ENCODE measurements at places on chromosomes 12 and 14.

GRCh38 chr14:40292664-40293063, 860.4 kb upstream of the FBXO33 start:
- no peak for DNase-seq

GRCh38 chr14:69048456-69048855, 69.4 kb upstream of the ACTN1 start:
- DNase-seq: peak; percentile 53

- no peak for DNase-seq
These were observed 16.5 kb downstream of the PTGES3 start for GRCh38 chr12:56671608-56672007.

DNA sequence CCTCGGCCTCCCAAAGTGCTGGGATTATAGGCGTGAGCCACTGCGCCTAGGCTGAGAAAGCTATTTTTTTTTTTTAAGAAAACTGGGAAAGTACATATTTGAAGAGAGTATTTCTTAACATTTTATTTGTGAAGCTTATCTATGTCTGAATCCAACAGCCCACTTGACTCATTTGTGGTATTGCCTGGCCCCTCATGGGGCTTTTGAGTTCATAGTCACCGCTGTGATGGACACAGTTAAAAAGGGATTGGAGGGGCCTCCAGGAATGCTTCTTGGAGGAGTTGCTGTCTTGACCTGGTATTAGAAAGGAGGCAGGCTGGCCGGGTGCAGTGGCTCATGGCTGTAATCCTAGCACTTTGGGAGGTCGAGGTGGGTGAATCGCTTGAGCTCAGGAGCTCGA, 26.5 kb downstream of the BCL7A start:
- no peak for DNase-seq

GRCh38 chr12:132307976-132308852, 21.2 kb downstream of the GALNT9 start:
- no peak for DNase-seq

- no peak for DNase-seq
These were observed 54.3 kb downstream of the NINJ2 start for GRCh38 chr12:608921-609320.

- no peak for DNase-seq
These were observed 156.3 kb upstream of the LRIG3 start for GRCh38 chr12:59076622-59077021.

- no peak for DNase-seq
These were observed 75.9 kb upstream of the RERGL start for GRCh38 chr12:18165889-18166288.

- no peak for DNase-seq
These were observed 5.4 kb upstream of the DCP1B start for GRCh38 chr12:2009623-2010022.

DNA sequence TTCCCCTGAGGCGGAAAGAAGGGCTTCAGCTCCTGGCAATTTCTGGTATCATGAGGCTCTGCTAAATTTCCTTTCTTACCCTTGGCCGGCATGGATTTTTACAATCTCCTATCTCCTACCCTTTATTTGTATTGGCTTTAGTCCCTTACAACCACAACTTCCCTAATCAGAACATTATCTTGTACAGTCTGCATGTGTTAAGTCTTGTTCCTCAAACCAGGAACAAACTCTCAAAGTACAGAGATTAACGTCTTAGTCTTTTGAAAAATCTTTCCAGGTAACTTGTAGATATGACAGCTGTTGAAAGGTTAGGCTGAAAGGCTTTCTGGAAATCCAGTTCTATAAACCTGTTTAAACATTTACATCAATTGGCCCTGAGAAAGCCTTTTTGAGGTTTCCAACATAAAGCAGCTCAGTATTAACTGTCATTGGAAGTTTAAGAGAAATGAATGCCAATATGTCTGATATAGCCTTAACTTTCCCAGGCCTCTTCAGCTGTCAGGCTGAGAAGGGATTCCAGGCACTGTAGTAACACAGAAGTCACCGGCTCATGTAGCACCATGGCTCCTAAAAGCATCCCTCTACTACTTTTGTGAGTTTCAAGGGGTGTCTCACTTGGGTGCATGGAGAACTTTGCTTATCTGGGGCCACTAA, 360.5 kb downstream of the FUT8 start:
- DNase-seq: no peak

DNA sequence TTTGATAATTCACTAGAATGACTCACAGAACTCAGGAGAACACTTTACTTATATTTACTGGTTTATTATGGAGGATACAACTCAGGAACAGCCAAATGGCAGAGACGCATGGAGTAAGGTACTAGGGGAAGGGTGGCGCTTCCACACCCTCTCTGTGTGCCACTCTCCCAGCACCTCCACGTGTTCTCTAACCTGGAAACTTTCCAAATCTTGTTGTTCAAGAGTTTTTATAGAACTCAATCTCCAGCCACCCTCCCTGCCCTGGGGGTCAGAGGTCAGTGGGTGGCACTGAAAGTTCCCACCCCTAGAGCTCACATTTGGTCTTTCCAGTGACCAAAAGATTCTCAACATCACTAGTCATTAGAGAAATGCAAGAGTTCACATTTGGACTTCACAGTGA, 13.2 kb downstream of the TRIM9 start:
- DNase-seq: no peak

GRCh38 chr12:132827763-132828703, 636 bp downstream of the GOLGA3 start:
- peak; percentile 80 for DNase-seq

DNA sequence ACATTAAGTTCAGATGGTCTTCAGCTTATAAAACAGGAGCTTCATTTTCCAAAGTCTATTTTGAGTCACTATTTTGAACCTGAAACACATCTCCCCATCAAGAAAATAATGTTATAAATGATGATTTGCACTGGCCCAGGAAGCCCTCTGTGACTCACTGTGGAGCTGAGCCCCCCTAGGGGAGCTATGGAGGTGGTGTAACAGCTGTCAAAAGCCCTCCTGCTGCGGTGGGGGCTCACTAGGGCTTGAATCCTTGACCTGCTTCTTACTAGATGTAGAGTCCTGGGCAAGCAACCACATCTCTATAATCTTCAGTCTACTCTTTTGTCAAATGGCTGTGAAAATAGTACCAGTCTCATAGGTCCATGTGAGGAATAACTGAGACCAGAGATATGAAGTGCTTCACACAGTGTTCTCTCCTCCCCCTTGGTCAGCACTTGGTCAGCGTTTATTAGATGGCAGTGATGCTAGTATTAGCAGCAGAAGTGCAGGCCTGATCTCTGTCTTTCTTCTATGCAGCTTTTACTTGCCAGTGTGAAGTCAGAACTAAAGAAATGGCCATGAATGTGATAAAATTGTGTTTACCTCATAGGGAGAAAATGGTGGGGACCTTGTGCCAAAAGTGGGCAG, 83.4 kb downstream of the RTN1 start:
- no peak for DNase-seq

DNA sequence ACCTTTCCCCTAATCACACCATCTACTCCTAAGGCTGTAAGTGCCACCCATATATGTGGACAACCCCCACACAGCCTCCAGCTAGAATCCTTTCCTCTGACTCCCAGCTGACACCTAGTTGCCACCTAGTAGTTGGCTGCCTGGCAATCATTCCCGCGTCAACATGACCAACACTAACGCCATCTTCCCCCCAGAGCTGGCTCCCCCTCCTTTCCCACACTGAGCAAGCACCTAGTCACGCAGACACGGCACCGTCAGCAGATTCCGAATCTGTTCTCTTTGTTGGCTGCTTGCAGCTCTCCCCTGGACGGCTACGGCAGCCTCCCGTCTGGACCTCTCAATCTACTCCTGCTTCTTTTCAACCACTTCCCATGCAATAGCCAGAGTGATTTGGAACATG, 27.7 kb downstream of the UBR7 start:
- peak; percentile 91 for DNase-seq

GRCh38 chr14:90274808-90275457, 18.6 kb downstream of the PSMC1 start:
- peak; percentile 27 for DNase-seq

DNA sequence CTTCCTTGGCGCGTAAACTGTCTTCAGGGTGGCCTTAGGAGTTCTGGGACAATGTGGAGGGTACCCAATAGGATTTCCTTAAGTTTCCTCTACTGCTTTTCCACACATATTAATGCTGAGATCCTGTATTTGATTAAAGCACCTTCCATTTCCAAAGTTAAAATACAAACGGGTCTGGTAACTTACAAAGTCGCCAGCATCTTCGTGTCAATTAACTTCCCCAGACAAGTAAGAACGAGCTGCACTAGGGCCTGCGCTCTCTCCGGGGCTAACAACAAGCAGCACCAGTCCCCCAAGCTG, 130.9 kb downstream of the NDUFA12 start:
- DNase-seq: no peak

DNA sequence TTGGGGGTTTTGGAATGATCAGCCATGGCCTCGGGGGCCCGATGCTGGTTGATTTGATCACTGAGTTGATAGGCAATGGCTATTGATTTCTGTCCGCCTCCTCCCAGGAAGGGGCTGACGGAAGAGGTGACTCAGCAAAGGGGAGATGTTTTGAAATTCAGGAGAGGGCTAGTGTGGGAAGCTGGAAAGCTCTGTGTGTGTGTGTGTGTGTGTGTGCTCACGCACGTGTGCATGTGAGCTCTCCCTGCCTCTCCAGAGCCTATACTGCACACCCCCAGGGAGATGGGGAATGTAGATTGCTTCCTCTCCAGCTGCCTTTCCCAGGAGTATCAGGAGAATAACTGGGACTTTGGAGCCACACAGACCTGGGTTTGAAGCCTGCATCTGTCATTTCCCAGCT, 184.9 kb upstream of the MYL2 start:
- DNase-seq: no peak

GRCh38 chr12:96769400-96769799, 137.7 kb upstream of the NEDD1 start:
- DNase-seq: no peak

DNA sequence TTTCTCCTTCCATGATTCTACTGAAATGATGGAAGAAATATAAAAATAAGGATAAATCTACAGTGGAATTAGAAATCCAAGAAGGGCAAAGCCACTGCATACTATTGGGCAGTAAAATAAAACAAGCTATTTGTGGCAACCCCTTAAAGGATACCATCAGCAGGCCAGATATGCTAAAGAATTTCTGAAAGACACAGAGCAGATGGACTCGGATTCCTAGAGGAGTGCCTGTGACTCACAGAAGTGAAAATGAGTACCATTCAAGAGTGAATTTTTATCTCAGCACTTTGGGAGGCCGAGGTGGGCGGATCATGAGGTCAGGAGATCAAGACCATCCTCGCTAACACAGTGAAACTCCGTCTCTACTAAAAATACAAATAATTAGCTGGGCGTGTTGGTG, 318.1 kb downstream of the LRIG3 start:
- DNase-seq: no peak

DNA sequence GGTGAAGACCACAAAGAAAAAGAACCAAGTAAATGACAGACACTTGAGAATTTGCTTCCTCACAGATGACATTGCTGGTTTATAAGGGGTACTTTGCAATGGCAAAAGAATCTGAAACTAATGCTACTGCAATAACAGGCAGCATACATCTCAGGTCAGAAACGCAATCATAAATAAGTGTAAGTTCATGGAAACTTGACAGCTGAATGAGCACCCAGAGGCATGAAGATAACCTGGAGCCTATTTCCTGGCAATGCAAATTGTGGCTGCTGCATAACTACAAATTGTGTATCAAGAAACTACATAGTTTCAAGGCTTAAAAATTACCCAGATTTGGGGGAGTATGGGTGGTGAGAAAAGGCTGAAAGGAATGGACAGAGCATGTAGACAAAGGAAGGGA, 8.5 kb upstream of the MYO1A start:
- DNase-seq: no peak

GRCh38 chr12:75767957-75768356, 256.5 kb upstream of the KRR1 start:
- DNase-seq: no peak

DNA sequence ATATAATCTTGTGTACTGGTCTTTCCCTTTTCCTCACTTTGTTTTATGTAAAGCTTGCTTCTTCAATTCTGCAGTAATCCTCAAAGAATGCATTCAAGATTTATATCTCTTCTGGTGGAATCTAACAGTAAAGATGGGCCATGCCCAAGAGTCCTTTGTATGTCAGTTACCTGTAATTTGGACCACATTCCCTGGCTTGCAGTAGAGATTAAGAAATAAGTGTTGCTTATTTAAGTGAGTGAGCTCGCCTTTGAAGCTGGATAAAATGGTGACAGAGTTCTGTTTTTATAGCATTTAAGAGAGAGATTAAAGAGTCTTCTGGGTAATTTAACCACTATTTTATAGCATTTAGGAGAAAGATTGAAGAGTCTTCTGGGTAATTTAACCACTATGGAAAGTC, 262.1 kb upstream of the ATP2B1 start:
- DNase-seq: no peak

GRCh38 chr12:49543914-49544815, 5.3 kb downstream of the KCNH3 start:
- DNase-seq: no peak

DNA sequence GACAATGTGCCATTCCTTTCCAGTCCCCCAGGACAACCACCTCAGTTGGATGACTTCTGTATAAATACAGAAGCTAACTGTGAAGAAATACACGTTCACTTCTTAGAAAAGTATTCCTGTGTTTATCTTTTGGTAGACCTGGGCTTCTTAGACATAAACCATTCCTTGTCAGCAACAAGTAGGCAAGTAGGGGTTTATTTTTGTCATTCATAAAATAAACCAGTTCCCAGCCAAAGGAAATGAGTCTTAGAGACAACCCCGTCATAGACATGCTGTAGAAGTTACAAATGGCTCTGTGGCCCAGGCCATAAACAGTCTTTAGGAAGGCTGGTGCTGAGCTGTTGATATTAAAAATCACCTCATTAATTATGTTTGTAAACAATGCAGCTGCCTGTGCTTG, 243.2 kb downstream of the SPTSSA start:
- DNase-seq: no peak

- peak; percentile 73 for DNase-seq
These were observed 54.2 kb upstream of the CERS5 start for GRCh38 chr12:50221228-50222008.

GRCh38 chr14:53850714-53851296, 105.8 kb downstream of the BMP4 start:
- peak; percentile 87 for DNase-seq

GRCh38 chr14:70658899-70659298, 17.2 kb downstream of the TTC9 start:
- no peak for DNase-seq

DNA sequence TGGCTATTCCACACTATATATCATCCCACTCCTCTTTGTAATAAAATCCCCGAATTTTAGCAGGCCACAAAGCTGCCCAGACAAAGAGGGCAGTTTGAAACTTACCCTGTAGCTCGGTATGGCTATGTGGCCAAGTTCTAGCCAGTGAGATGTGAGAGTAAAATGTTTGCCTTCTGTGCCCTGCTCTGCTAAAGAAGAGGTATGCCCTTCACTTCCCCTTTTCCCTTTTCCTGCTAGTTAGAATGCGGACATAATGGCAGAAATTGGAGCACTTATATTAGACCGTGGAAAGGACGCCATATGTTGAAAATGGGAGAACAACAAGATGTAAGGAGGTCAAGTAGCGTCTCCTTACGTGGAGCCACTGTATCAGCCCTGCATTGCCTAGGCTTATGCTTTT, 11.5 kb upstream of the CCDC91 start:
- DNase-seq: no peak

GRCh38 chr14:103001226-103001625, 56.1 kb downstream of the CDC42BPB start:
- DNase-seq: no peak

GRCh38 chr14:75379246-75379929, 48.4 kb upstream of the JDP2 start:
- DNase-seq: no peak
